ENCODE measurements at places on chromosomes 5 and 9.

DNA sequence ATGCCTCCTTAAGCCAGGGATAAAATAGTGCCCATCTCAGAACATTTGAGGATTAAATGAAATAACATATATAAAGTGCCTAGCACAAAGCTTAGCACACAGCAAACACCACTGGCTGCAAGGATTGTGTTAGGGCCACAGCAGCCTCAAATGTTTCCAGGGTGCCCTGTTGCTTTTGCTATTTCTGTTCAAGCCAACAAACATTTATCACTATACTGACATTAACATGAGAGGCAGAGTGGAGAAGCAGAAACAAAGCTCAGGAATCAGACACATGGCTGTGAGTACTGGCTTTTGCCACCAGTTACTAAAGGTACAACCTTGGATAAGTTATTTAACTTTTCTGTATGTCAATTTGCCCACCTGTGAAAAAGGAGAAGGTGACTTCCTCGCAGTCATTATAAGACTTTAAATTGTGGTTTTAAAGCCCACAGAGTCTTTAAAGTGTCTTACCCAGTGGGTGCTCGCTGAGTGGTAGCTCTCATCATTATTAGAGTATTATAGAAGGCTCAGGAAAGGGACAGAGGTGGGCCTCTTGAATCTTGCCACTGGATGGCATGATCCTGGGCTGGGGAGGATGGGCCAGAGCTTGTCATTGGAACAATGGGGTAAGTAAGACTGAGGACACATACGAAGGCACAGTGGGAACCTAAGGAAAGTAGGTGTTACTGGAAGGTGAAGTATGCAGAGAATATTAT lies 98.2 kb downstream of the MARCHF3 start:
- no peak for DNase-seq

GRCh38 chr9:130833031-130833990 lies 1.7 kb upstream of the ABL1 start:
- DNase-seq, result peak; percentile 66

GRCh38 chr5:52950686-52951085 lies 38.5 kb upstream of the ITGA2 start:
- DNase-seq, result no peak

- no peak for DNase-seq
These were observed 988.0 kb upstream of the SEMA6A start for GRCh38 chr5:117562647-117563046.

DNA sequence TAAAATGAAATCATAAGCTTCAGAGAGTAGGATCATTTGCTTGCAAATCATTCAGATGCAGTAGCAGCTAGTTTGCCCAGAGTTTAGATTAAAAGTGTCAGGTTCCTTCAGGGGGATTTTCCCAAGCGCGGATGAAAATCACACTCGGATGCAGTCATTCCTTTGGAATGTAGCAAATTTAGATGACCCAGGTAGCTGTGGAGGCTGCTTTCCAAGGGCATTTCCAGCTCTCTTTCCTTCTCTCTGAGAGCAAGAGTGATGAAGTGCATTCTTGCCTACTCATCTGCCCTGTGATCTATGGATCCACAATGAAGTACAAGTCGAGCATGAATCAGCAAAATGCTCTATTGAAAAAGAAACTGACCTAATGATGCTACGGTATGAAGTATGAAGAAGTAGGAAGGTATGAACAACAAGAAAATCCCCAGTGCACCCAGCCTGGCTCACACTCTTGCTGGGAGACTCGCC lies 200.2 kb downstream of the PLK2 start:
- DNase-seq, result peak; percentile 81

DNA sequence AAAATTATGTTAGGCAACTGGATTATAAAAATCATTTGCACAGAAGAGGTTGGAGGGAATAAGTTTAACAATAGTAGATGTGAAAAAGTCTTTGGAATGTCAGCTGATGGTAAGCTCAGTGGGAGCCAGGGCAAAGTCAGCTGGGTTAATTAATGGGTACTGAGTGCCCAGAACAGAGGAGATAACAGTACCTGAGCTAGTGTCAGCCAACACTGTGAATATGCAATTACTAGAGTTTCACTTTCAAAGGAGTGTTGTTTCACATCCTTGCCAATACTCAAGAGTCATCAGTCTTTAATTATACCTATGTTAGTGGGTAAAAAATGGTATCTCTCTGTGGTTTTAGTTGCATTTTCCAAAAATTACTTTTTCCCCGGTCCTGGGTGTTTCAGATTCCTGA lies 135.1 kb downstream of the KIF4B start:
- DNase-seq, result no peak

GRCh38 chr9:76725885-76726284 lies 38.4 kb upstream of the PCA3 start:
- no peak for DNase-seq

DNA sequence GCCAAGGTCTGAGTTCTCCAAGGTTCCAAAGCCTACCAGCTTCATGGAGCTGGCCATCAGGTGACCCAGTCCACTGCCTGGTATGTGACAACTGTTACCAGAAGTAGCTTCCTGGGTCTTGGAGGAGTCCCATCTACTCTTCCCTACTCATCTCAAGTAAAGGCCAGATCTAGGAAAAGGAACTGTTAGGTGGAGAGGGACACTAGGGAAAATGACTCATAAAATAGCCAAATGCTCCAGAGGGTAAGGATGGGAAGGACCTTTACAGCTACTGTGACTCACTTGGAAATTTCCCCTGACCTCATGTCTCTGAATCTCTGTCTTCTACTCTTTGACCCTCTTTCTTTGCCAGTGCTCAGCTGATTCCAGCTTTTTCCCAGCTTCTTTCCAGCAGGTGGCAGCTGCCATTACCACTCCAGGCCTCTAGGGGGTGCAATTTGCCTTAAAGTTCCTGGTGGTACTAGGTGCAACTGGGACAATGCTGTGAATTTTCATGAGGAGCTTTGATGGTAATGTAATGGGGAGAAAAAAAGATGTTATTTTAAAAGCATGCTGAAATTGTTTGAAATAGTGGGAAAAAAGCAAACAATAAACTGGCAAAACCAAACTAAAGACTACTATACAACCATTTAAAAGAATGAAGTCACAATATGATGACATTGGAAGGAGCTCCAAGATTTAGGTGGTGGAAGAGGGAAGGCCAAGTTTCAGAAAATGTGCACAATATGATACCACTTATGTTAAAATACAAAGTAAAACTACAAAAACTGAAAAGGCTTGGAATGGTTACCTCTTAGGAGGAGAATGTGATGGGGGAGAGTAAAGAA lies 27.1 kb upstream of the MYORG start:
- peak; percentile 60 for DNase-seq

- no peak for DNase-seq
These were observed 21.7 kb downstream of the FER start for GRCh38 chr5:108769352-108769751.

- DNase-seq, result no peak
These were observed 143.5 kb downstream of the GPBP1 start for GRCh38 chr5:57317341-57317740.

DNA sequence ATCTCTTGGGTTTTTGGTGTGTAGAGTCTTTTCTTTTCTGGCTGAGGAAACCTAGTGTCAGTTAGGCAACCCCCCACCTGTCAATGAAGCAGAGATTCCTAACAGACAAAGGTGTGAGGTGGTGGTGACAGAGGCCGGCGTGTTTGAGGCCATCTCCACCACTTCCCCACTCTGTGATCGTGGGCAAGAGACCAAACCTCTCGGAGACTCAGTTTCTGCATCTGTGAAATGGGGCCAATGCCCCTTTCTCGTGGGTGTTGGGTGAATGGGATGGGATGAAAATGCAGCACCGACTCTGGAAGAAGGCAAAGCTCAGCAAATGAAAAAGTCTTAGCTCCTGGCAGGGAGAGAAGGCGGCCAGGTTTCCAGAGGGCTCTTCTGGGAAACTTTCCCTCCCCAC lies 807 bp downstream of the FAM163B start:
- no peak for DNase-seq

DNA sequence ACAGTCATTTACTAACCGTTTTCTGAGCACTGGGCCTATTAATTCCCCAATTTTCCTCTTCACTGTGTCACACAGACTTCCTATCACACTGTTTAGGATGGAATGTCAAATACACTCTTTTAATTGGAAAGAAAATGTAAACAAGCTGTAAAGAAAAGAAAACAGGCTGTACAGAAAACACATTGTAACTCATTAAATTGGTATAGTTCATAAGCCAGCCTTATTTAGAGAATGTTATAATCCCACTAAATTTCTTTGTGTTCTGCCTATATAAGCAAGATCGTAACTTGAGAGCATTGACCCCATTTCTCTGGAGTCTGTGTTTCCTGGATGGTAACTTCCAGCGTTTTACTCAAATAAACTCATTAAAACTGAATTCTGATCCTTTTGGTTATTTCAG lies 46.5 kb downstream of the TARS1 start:
- DNase-seq, result no peak

DNA sequence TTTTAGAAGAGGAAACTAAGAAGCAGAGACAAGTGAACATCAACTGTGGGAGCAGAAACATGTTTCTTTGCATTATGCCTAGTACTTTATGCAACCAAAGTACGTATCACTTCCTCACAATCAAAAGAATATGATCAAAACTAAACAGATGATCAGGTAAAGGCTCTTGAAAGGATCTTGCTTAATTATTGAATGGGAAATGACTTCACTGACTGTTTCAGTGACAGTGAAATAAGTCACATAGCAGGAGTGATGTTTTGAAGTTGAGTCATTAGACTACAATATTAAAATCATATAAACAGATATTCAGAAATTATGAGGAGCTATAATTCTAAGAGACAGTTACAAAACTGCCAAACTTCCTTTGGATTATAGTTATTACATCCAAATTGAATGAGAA lies 527.3 kb downstream of the MTRR start:
- DNase-seq, result peak; percentile 35

DNA sequence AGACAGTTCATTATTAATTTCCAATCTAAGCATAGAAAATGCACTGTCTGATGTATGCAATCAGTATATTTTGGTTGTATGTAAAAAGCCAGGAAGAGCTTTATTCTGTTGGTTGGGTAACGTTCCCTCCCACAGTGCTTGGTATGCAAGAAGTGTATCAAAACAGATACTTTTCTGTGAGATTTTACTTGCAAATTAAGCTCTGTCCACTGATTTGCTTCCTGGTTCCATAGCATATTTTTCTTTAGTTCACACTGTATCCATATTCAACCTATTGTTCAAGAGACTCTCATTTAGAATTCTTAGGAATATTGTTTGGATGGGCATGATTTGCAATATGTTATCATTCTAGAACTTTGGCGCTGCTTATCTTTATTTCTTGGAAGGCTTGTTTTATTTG lies 47.4 kb downstream of the RNF180 start:
- DNase-seq, result peak; percentile 1

GRCh38 chr5:71924325-71924724 lies 182.9 kb upstream of the MAP1B start:
- DNase-seq, result no peak

DNA sequence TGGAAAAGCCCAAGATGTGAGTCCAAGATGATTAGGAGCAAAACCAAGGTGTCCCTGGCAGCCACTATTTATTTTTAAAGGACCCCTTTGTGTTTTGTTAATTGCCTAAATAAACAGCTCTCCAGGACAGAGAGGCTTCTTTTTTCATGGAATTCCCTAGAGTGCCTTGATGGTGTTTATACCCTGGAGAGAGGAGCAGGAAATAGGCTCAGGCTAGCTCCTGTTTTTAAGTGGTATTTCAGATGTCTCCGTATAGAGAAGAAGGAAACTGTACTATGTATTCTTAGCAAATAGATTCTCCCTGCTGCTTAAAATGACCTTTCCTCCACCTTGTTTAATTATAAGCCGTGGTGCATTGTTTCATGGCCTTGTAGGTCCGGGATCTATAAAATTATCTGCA lies 292.4 kb downstream of the CD180 start:
- no peak for DNase-seq

GRCh38 chr5:80755626-80756025 lies 100.8 kb upstream of the DHFR start:
- DNase-seq, result no peak

Measured in fibroblast of skin of scalp (primary cell).